CD8-positive, alpha-beta memory T cell (primary cell): ENCODE measurements at places on chromosomes 1 and 21.

DNA sequence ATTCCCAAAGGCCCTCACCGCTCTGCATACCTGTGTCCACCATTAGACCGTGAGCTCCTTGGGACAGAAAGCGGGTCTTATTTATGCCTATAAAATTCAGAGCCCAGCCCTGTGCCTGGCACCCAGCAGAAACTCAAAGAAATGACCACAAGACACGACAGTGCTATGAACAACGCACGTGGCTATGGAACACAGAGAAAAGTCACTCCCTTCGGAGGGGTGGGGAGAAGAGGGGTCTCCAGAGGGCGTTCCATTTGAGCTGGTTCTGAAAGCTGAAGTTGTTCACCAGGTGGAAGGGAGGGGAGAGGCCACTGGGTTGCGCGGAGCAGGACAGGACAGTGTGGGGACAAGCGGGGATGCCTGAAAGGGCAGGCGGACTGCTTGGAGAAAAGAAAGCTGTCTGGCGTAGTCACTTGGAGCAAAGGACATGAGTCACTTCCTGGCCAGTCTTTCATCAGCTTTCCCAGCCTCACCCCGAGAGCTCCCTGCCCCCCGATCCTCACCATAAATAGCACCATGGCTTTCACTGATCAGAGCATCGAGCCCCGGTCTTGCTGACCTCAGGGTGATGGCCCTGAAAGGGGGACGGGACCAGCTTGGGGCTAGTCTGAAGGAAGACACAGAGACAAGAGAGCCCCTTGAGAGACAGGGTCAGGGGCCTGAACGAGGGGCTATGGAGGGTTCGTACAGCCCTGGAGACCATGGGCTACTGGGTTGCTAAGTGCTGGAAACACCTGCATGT is 28.5 kb downstream of the ECE1 start:
- DNase-seq = no peak

DNA sequence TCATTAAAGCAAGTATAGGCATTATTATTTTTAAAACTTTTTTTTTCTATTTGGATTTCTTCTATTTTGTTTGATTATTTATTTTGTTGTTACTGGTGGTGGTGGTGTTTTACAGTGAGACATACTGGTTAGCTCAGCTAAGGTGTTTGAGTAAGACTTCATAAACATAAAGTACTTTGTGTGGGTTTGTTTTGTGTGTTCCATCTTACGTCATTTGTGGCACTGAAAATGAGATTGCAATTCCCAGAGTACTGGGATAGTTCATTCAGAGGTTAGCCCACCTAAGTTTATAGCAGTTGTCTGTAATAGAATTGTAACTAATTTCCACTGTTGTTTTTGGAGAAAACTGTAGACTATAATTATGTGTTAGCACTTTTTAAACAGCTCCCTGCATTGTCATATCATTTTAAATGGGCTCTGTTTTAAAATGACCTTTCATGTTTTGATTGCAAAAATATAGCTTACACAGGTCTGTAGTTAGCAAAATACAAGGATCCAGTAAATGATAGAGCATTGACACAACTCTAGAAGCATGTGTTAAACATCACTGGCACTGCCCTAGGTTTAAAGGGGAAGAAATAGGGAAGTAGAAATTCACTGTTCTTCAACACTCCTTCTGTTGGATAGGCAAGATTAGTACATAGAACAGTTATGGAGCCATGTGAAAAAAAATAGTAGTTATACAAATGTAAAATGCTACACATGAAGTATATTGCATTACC is 171.7 kb downstream of the NFIA start:
- DNase-seq = no peak

DNA sequence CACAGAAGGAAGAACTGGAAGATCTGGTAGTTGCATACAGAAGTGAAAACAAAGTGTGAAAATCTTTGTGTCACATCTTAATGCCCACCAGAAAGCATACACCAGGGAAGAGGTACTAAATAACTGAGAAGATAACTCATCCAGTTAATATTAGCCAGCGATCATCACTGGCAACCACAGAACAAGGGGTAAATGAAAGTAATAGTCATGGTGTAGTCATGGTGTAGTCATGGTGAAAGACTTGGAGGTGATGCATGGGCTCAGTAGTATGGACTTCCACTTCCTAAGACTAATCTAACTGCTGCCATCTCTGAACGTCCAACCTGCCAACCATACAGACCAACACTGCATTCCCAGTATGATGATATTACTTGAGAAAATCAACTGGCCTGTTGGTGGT is 481.2 kb upstream of the NR5A2 start:
- no peak for DNase-seq

GRCh38 chr1:208150833-208151458 is 93.2 kb downstream of the PLXNA2 start:
- DNase-seq = no peak

DNA sequence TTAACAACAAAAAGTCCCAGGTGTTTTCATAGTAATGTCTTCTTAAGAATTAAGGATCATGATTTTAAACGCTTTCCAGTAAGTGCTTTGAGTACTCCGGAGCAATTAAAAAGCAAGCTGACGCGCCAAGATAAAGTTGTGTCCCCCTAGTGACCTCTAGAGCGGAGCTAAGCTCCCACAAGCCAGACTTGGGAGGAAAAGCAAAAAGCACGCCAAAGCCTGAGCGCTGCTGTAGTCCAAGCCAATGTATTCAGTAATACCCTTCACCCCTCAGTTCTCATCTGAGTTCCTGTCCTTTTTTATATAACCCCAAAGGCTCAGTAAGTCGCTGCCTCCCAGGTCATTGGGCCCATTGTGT is 3.5 kb upstream of the SLC44A5 start:
- DNase-seq = no peak

- no peak for DNase-seq
These were observed 445.6 kb downstream of the PLPP3 start for GRCh38 chr1:56133522-56134472.

GRCh38 chr1:184975208-184975870 is 1.0 kb upstream of the NIBAN1 start:
- DNase-seq = peak; percentile 35

GRCh38 chr1:70896224-70896623 is 151.4 kb downstream of the PTGER3 start:
- DNase-seq = no peak

- DNase-seq = no peak
These were observed 17.4 kb upstream of the MYOG start for GRCh38 chr1:203103216-203103615.

DNA sequence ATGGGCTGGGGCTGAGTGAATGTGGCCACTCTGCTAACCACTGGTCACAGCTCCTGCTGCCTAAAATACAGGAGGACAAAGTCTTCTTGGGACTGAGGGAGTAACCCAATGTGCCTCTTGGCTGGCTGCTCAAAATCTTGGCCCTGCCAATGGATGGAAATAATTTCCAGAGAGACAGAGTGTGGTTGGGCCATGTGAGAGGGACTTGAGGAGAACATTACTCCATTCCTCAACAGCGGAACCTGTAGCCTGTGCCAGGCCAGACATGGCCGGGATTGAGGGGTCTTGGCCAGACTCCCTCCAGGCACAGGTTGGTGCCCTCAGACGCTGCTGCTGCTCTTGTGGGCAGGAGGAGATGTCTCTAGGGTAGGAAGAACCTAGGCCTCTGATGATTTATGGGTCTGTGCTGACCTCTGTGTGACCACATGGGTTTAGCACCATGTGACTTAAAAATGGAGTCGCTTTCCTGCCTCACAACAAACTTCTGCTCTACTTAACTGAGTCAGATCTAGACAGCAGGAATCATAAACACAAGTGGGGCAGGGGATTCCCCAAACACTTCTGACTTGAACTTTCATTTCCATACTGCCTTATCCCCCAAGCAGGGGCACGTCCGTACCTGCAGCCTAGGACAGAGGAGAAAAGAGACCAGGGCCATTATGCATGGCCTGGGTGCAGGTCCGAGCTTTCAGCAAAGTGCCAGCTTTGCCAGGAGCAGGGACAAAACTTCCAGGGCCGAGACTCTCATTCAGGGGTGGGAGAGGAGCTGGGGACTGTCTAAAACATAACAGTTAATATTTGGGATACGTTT is 79.2 kb downstream of the CD34 start:
- no peak for DNase-seq

GRCh38 chr21:42287193-42288083 is 27.8 kb downstream of the TFF3 start:
- DNase-seq = no peak

- DNase-seq = no peak
These were observed 103.8 kb downstream of the POFUT2 start for GRCh38 chr21:45183852-45184251.

DNA sequence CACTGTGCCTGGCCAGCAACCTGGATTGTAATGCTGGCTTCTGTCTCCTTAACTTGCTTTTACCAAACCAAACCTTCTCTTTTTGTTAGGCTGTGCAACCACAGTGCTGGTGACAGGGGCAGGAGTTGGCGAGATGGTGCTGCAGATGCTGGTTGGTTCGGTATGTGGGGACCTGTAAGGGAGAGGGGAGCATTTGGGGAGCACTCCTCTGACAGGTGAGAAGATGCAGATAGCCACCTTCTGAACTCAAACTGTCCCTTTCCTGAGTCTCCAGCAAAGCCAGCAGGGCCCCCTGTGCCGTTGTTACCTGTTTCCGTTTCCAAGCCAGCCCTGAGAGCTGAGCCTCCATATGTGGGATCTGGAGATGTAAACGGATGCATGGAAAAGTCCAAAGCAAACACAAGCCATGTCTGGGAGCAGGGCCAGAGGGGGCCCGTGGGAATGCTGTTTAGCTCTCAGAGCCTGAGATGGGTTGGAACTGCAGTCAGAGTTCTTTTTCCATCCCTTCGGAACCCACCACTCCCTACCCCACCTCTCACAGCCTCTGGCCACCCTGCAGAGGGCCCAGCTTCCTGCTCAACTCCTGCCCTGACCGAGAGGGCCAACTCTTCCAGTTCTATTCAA is 34.0 kb downstream of the ELK4 start:
- no peak for DNase-seq

- DNase-seq = no peak
These were observed 27.0 kb downstream of the NAV1 start for GRCh38 chr1:201565771-201566528.

- no peak for DNase-seq
These were observed 3.0 kb downstream of the EPS8L3 start for GRCh38 chr1:109760581-109761226.

DNA sequence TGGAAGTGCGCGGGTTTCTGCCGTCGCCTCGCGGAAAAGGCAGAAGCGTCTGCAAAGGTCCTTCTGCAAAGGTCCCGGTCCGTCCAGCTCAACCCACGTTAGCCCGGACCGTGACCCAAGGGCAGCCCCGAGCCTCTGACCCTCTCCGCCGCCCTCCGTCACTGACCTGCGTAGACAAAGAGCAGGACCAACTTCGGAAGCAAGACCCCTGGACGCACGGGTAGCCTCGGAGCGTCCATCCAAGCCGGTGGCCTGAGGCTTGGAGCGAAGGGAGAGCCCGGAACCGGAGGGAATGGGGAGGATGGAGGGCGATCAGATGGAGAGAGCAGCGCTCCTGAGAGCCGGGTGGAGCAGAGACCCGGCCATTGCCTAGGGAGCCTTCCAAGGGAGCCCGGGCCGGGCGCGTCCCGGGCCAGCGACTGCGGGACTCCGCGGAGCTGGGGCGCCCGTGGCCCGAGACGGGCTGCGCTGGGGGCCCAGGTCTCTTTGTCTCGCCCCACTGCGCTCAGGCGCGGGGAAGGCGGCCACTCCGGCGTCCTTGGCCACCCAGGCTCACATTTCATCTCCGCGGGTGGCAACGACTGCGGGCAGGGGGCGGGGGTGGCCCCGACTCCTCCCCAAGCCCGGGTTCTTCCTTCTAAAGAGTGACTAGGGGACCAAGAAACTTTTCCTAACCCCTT is at the start of gene CYYR1:
TSS of gene CYYR1 (minus strand) at position 585 of the 680 bp plus-strand sequence. CDS start at position 239, 346 bp downstream.
- no peak for DNase-seq

DNA sequence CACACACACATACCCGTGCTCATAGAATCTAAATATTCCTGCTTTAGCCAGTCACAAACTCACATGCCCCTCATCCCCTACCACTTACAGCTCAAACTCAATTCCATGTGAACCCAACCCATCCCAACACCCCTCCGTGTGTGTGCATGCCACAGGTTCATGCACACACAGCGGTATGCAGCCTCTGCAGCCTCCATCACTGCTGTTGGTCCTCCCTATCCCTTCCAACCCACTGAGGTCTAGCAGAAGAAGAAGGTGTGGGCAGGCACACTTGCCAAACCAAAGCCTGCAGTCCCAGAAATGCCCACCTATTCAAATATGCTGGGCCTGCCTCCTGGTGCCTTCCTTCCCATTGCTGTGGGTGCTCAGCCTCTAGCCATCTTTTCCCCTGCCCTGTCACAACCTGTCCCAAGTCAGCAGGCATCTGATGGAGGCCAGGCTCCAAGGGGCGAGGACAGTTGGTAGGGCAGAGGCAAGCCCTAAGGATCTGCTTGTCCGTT is 26.2 kb downstream of the SLC2A1 start:
- DNase-seq = no peak

- no peak for DNase-seq
These were observed 82.0 kb downstream of the IFI44 start for GRCh38 chr1:78731674-78732073.

GRCh38 chr1:86912281-86912900 is 1.5 kb downstream of the SELENOF start:
- no peak for DNase-seq

DNA sequence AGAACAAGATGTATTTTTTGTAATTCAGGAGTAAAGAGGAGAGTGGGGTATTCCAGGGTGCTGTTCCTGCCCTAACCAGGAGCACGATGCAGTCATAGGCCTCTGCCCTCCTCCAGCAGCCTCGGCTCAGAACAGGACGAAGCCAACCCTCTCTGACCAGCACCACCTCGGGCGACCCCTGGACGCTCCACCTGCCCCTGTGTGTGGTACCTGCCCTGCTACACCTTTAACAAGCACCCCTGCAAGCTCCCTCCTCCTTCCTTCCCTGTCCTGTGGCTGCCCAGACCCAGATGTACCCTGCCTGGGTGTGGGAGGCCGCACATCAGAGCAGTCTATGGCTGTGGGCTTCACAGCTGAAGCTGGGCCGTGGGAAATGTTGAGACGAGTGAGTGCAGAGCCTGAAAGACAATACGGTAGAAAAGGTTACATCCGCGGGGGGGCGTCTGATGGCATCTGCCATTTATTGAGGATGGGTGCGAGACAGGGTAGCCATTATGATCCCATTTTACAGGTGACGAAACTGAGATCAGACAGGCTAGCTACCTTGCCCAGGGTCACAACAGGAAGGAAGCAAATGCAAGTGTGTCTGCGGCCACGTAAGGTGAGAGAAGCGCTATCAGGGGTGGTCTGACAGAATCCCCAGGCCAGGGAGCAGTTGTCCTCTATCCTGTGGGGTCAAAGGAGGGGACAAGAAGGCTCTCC is 4.6 kb downstream of the ERG start:
- no peak for DNase-seq

- DNase-seq = no peak
These were observed 182.4 kb downstream of the SMYD3 start for GRCh38 chr1:246324711-246325110.
